ENCODE measurements at places on chromosomes 1 and 21.

DNA sequence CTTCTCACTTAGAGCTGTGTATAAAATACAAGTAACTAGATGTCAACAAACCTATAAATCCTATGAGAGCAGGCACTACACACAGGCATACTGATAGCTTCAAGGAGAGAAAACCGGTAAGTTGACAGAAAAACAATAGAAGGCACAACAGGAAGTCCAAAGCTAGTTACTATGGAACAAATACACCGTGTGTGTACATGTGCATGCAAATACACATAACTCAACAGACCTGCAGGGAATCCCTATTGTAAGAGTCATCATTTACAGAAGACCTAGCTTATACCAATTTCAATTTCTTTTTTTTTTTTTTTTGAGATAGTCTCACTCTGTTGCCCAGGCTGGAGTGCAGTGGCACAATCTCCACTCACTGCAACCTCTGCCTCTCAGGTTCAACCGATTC lies 26.3 kb downstream of the JAK1 start:
- DNase-seq: no peak

DNA sequence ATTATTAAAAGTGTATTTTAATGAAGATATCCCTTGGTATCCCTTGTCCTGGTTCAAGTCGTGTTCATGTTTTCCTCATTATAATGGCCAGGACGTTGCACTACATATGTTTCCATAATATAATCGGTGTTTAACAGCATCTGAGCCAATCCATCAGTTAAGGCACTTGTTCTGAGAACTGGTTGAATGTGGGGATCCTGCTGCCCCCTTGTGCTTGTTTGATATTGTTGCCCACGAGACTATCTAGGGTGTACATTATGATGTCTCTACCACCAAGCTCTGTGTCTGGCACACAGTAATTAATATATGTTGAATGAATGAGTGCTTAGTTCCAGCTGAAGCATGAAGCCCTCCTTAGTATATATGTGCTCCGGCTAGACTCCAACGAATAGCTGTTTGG lies 193.0 kb downstream of the CACNA1E start:
- no peak for DNase-seq

- no peak for DNase-seq
Observed at GRCh38 chr1:91172541-91172940, 150.7 kb upstream of the ZNF644 start.

GRCh38 chr1:182301467-182302198 lies 90.0 kb downstream of the GLUL start:
- no peak for DNase-seq

GRCh38 chr1:165844114-165844798 lies 16.8 kb downstream of the UCK2 start:
- no peak for DNase-seq

- no peak for DNase-seq
Observed at GRCh38 chr1:95203908-95204437, 30.0 kb upstream of the RWDD3 start.

DNA sequence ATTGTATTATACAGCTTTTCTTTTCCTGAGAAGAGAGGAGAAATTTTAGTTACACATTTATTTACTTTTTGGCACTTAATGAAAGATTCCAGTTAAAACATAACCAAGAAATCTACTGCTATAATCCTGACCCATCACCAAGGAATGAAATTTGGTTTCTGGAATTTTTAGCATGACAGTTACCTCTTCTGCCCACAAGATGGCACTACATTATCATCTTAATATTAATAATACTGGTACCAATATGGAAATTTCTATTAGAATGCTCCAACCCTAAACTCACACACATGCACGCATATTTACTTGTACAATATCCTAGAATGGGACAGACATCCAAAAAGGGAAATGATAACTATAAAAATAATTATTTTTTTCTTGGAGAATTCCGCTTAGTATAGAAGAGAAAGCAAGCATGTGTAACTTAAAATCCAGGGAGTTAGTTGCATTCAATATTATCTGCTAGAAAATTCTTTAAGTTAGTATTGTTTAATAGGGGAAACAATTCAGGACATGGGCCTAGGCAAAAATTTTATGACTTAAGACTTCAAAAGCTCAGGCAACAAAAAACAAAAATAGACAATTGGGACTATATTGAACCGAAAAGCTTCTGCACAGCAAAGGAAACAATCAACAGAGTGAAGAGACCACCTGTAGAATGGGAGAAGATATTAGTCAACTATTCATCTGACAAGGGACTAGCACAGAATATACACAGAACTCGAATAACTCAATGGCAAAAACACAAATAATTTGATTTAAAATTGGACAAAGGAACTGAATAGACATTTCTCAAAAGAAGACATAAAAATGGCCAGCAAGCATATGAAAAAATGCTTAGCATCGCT lies 37.4 kb downstream of the MAP3K21 start:
- no peak for DNase-seq

DNA sequence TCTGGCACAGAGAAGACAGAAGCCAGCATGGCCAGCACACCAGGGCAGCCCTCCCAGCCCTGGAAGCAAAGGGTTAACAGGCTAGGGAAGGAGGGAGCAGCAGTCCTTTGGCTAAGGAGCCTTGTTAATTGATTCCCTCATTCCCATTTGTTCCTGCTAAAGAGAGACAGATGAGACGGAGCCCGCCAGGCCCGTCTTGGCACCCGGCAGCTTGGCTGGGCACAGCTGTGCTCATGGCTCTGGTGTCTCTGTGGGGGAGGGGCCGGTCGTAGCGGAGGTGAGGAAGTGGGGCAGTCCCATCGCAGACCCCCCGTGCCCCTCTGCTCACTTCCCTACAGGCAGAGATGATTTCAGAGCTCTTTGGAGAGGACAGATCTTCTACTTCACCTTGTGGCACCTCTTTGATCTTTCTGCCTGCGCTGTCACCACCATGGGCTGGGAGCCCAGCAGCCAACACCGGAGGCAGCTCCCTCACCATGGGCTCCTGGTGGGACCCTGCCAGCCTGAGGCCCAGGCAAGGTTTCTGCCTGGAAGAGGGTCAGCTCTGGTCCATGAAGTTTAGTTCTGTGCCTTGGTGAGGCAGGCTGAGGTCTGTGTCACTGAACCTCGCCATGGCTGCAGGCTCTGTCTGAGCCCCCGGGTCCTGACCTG lies 38.0 kb downstream of the FOXO6 start:
- DNase-seq: no peak

GRCh38 chr21:23374155-23374554 lies 2233.1 kb downstream of the MRPL39 start:
- DNase-seq: no peak

DNA sequence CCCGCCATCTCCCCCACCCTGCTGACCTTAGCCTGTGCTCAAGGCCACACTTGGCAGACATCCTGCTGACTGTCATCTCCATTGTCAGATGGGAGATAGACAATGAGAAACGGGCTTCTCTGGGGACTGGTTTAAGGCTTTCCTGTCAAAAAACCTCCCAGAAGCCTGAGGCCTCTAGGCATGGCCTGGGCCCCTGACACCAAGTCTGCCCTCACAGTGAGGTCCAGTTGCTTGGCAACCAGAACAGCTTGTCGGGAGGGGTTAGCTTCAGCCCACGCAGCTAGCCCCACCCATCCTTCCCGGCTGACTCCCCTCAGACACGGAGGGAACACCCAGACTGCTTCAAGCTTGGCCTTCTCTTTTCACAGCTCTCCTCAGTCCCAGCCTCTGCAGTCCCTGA lies 11.0 kb downstream of the PLEKHA6 start:
- no peak for DNase-seq

DNA sequence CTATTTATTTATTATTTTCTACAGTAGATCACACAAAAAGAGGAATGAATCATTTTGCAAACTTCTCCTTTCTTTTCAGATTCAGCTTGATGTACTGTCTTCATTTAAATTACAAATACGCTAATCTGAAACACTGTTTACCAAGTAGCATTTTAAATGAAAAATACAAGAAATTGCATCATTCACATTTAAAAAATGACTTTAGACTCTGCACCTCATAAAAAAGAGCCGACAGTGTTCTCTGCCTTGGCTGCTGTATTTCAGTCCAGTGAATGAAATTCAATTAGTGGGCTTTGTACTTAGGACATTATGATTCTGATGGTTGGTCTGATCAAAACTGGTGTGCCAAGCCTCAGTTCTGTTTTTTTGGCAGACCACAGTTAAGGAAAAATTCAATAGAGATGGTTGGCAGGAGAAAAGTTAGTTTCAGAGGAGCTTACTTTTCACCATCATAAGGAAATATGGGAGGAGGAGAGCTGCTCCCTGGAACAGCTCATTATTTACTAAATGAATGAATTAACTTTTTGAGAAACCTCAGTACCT lies 222.4 kb upstream of the ESRRG start:
- DNase-seq: no peak

DNA sequence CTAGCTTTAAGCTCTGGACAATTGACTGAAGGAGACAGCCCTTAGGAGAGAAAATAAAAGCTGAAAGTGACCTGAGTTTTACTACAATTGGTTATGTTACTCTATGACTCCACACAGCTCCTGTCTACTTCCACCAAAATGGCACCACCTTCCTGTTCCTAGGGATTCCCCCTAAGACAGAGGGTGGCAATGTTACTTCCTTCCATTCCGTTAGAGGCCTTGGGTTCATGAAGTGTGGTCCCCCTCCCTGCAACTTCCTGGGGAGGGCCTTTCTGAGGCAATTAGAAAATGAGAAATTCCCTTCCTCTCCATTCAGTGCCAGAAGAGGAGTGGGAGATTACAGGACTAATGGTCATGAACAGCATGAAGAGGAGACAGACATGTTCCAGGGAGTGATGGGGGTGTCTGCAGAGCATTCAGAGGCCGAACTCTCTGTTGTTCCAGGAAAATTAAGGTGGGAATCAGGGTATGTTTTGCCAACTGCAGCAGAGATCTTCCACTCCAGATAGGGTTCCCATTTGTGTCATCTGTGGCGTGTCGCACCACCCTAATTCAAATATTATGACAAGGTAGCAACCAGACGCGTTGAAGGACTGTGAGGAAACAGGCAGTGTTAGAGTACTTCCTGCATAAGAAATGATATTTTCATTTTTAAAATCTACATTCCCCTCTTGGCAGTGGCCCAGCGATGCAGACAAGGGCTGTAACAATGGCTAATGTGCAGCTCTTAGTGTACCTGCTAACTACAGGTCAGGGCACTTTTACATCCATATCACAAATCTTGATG lies 53.1 kb upstream of the TRIM67 start:
- DNase-seq: no peak

DNA sequence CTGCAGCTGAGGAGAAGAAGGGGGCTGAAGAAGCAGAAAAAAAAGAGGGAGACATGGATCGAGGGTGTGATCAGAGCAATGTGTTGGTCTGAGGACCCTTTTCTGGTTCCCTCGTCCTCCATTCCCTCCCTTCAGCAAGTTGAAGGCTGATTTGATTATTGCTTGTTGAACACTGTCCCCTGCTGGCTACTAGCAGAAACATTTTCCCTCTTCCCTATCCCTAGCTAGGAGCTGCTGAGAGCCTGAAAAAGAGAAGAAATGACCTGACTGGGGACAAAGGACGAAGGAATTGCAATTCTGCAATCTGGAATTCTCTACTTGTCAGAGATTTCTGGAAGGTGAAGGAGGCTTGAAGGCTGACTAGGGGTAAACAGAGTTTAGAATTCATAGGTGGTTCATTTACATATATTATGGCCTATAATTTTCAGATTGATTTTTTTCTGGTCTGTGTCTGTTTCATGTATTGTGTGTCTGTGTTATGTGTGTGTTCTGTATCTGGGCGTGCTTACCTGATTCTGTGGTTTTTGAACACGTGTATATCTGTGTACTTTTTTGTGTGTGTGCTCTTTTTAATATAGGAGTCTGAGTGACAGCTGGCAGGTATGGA lies 9.8 kb downstream of the NHLH1 start:
- DNase-seq: peak; percentile 13

GRCh38 chr1:111747282-111747734 lies 8.1 kb upstream of the INKA2 start:
- DNase-seq: peak; percentile 75

DNA sequence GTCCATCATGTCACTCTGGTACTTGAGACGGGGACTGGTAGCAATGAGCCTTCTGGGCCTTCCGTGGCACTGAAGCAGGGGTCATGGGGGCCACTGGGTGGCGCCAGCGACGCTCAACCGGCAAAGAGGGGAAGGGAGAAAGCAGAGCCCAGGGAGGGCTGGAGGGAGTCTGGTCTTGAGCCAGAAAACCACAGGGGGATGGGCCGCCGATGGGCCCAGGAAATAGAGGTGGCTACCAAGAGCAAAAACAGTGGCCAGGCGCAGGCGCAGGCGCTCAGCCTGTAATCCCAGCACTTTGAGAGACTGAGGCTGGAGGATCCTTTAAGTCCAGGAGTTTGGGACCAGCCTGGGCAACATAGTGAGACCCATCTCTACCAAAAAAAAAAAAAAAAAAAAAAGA lies 21.8 kb downstream of the EXOC8 start:
- DNase-seq: peak; percentile 51

- DNase-seq: no peak
Observed at GRCh38 chr1:158022554-158023312, 29.3 kb downstream of the KIRREL1 start.

GRCh38 chr1:196372896-196373536 lies 235.2 kb downstream of the KCNT2 start:
- DNase-seq: peak; percentile 22

GRCh38 chr1:222893255-222893654 lies 78.4 kb downstream of the DISP1 start:
- no peak for DNase-seq

DNA sequence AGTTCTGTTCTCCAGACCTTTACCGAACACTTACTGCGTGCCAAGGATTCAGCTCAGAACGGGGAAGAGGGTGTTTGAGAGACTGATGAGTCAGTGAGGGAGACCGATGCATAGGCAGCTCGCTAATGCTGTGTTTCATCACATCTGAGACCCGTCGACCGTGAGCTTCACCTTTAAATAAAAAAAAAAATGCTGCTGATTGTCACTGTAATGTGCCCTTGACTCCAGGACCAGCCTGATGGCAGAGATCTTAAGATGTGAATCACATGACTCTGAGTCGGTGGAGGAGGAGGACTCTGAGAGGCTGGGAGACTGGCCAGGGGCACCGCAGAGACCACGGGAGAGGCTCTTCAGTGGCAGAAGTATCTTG lies 28.8 kb downstream of the SPSB1 start:
- DNase-seq: no peak

- no peak for DNase-seq
Observed at GRCh38 chr1:46458846-46459245, 30.8 kb upstream of the DMBX1 start.

- DNase-seq: no peak
Observed at GRCh38 chr21:16078382-16078781, 348.6 kb downstream of the USP25 start.

GRCh38 chr1:161740921-161741320 lies 8.7 kb upstream of the DUSP12 start:
- DNase-seq: no peak

DNA sequence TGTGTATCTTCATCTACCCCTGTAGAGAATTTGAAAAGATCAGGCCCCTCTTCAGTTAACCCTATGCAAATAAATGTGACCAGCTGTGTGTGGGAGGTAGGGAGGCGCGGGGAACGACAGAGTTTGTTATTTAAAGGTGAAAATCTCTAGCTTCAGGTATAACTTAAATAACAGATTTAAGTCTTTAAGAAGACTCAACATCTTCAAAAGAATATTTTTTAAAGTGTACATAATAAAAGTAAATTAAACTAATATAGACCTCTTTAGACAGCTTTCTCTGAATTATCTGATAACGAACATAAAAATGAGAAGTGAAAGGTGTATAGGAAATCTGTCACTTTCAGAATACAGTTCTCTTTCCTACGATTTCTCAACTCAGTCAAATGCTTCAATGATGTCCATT lies 16.0 kb downstream of the ANGPTL3 start:
- no peak for DNase-seq
